K562 (cell line): ENCODE measurements at places on chromosomes 11 and 22. TPM values are rescaled to one million over a fixed set of nuclear protein-coding genes. Genes with fewer than 3 reads are reported as not detected.
A peak's percentile ranks its signal among the peaks of the same experiment; 100 is the strongest.

The DDT gene
- 127 and 136 TPM in 2 replicates for total RNA-seq

The H19 gene
- total RNA-seq = 10.0 and 15.6 TPM in 2 replicates

The OTOG gene
- total RNA-seq = not detected in 2 replicates

The SLCO2B1 gene
- 11.6 and 13.1 TPM in 2 replicates for total RNA-seq

The CTSC gene
- total RNA-seq = 162 and 170 TPM in 2 replicates

The OR56B1 gene
- total RNA-seq = not detected in 2 replicates

The SCGB1C1 gene
- not detected in 2 replicates for total RNA-seq

The PDXP gene
- total RNA-seq = 47.5 and 50.0 TPM in 2 replicates

The CCDC116 gene
- total RNA-seq = 11.3 and 15.6 TPM in 2 replicates

The UBQLNL gene
- total RNA-seq = 0.09 and 0.20 TPM in 2 replicates

The ADSL gene
- total RNA-seq = 124 and 132 TPM in 2 replicates

The KIRREL3 gene
- total RNA-seq = not detected in 2 replicates

DNA sequence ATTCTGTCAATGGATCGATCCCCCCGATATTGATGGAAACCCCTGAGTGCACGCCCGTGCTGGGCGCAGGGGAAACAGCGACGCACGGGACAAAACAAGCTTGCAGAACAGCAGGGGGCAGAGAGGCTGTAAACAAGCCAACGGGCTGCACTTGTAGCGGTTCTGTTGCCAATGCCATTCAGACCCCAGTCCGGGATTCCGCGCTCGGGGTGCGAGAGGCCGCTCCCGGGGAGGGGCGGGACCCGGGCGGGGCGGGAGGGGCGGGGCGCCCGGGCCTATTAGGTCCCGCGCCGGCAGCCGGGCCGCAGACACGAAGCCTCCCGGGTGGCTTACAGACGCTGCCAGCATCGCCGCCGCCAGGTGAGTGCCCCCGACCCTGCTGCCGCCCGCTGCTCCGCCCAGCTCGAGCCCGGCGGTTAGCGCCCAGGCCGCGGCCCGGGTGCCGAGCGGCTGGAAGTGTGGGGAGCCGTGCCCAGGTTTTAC, at the start of gene BIK:
Gene BIK, plus strand, starts transcription at position 307 of the 483 bp plus-strand sequence. CDS start 13,273 bp downstream, outside the sequence.
- no peaks in the 10 kb centered on the region for H3K27me3 ChIP-seq
- peaks cover 17% of the 10 kb centered on the region for H3K4me1 ChIP-seq

DNA sequence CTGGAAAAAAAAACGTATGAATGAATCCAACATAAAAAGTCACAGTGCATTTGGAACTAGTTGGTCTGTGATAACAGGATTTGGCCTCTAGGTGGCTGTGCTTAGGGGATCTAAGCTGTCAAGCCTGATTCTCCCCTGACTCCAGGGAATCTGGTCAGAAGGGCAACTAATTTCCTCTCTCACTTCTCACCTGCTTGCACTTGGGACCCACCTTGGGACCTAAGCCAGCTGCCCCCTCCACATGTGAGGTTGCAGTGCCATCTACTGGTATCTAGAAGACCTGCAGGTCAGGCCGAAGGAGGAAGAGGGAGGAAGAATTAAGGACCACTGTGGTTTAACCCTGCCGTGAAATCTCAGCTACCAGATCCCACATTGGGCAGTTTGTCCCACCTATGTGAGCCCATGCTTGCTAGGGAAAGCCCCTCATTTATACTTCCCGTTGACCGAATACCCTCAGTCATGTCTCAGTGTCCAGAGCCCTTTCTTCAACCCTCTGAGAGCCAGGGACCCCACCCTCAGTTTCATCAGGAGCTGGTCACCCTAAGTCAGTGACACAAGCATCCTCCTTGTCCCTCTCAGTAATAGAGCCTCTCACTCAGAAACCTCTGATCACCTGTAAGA, 33.2 kb upstream of the CAVIN3 start:
- no peaks in the 10 kb centered on the region for H3K36me3 ChIP-seq
- no peak overlapping the region for H3K4me3 ChIP-seq
- peaks cover 9% of the 10 kb centered on the region for H3K27me3 ChIP-seq
- peak; percentile 62 for DNase-seq
- no peak overlapping the region for H3K27ac ChIP-seq

DNA sequence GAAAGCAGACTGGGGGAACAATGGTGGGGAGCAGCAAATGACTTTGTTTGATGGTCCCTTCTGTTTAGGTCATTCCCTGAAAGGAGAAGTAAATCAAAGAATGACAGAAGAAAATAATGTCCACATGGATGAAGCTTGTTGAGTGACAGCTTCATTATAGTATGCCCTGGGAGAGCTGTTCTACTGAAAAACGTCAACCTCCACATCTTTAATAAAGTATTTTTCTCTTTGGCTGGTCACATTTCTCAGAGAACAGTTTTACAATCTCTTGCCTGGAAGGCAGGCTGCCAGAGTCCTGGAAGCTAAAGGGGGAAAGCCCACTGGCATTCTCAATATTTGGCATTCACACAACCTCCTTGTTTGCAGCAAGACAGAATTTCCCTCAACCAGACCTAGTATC, 287.9 kb downstream of the SWAP70 start:
- H3K4me3 ChIP-seq = no peak overlapping the region
- H3K36me3 ChIP-seq = no peaks in the 10 kb centered on the region
- no peaks in the 10 kb centered on the region for H3K4me1 ChIP-seq
- DNase-seq = no peak
- H3K27ac ChIP-seq = no peak overlapping the region

- H3K27me3 ChIP-seq = no peaks in the 10 kb centered on the region
- H3K27ac ChIP-seq = no peak overlapping the region
- peak; percentile 73 for DNase-seq
- no peaks in the 10 kb centered on the region for H3K36me3 ChIP-seq
- no peak overlapping the region for H3K4me3 ChIP-seq
Observed at GRCh38 chr11:123301696-123302400, 106.8 kb upstream of the CLMP start.

DNA sequence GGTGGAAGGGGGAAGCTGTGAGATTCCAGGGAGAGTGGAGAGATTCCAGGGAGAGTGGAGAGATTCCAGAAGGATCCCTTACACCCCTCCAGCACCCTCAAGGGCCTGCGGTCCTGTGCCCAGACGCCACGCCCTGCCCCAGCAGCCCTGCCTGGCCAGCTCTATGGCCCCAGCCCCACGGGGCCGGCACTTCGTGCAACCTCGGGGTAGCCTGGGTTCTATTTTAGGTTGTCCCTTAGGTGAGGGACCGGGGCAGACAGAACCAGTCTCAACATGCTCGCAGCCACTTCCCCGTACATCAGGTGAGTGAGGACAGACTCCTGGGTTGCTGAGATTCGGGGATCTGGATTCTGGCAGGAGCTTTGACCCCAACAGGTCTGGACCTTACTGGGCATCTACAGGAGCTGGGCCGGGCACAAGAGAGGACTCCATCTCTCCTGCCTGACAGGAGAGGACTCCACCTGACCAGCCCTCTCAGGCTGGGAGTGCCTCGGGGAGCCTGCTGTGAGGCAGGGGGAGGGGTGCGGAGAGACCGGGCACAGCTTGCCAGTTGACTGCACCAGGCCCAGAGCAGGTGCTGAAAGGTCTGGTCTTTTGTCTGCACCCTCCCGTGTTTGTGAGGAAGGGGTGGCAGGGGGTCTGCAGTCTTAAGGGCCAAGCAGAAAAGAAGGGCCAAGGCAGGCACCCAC, 8.5 kb upstream of the ADORA2A start:
- H3K4me3 ChIP-seq = no peak overlapping the region
- no peak overlapping the region for H3K27ac ChIP-seq
- DNase-seq = no peak
- H3K27me3 ChIP-seq = no peaks in the 10 kb centered on the region
- H3K36me3 ChIP-seq = peaks cover 19% of the 10 kb centered on the region; the same call in 1 of the 3 replicates

GRCh38 chr11:116694815-116695590, 77.8 kb downstream of the BUD13 start:
- DNase-seq = no peak
- H3K36me3 ChIP-seq = no peaks in the 10 kb centered on the region
- peaks cover 21% of the 10 kb centered on the region for H3K27me3 ChIP-seq
- H3K27ac ChIP-seq = no peak overlapping the region

- peaks cover 71% of the 10 kb centered on the region for H3K36me3 ChIP-seq
- peak overlapping the region; percentile 69 for H3K4me3 ChIP-seq
- DNase-seq = peak; percentile 42
- peaks cover 41% of the 10 kb centered on the region for H3K4me1 ChIP-seq
- H3K27ac ChIP-seq = peak overlapping the region; percentile 86
- H3K27me3 ChIP-seq = no peaks in the 10 kb centered on the region
Observed at GRCh38 chr22:39316440-39317083, 2.9 kb downstream of the RPL3 start.

- DNase-seq = peak; percentile 52
- peaks cover 58% of the 10 kb centered on the region for H3K36me3 ChIP-seq
- no peaks in the 10 kb centered on the region for H3K4me1 ChIP-seq
- H3K27me3 ChIP-seq = no peaks in the 10 kb centered on the region
- peak overlapping the region; percentile 62; the same call in 2 of the 3 replicates for H3K27ac ChIP-seq
Observed at GRCh38 chr11:74818283-74818946, 69.8 kb downstream of the RNF169 start.

DNA sequence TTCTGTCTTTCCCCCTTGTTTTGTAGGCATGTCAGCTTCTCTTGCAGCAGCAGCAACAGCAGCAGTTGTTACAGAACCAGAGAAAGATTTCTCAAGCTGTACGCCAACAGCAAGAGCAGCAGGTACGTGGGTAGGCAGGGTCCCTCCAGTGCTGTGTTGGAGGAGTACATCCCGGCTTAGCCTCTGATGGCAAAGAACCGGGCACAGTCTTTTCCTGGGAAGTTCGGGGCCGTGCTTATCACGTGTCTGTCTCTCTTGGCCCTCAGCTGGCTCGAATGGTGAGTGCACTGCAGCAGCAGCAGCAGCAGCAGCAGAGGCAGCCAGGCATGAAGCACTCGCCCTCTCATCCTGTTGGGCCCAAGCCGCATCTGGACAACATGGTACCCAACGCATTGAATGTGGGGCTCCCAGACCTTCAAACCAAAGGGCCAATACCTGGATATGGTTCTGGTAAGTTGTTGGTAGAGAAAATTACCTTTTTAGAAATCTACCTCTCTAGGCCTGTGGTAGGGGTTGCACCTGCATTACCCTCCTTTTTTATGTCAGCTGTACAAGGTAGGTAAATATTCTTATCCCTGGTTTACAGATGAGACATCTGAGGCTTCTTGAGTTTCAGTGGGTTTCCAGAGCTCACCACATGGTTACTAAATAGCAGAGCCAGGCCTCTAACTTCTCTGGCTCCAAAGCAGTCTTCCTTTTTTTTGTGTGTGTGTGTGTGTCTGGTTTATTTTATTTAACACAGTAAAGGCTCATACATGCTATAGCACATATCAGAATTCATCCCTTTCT, 45.2 kb upstream of the ADSL start:
- H3K27me3 ChIP-seq = no peaks in the 10 kb centered on the region
- H3K27ac ChIP-seq = no peak overlapping the region
- H3K4me3 ChIP-seq = no peak overlapping the region
- H3K36me3 ChIP-seq = peaks cover 32% of the 10 kb centered on the region; the same call in 2 of the 3 replicates
- no peaks in the 10 kb centered on the region for H3K4me1 ChIP-seq

DNA sequence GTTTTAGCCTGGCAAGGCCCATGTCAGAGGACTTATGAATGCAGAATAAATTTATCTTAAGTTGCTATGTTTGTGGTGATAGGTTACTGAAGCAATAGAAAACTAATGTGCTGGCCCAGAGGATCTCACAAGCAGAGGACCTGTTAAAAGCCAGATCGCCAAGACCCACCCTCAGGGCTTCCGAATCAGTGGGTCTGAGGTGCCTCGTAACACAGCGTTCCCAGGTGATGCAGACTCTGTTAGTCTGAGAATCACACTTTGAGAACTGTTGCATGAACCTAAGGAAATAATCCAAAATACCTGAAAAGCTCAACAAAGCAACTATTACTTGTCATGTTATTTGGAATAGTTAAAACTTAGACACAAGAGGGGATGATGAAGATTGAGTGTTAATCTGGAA, 6.7 kb upstream of the SCARF2 start:
- H3K27ac ChIP-seq = no peak overlapping the region
- no peaks in the 10 kb centered on the region for H3K36me3 ChIP-seq
- no peak overlapping the region for H3K4me3 ChIP-seq
- H3K4me1 ChIP-seq = peaks cover 11% of the 10 kb centered on the region; the same call in 1 of the 2 replicates

GRCh38 chr11:129418039-129418438, 42.4 kb downstream of the BARX2 start:
- DNase-seq = no peak
- no peak overlapping the region for H3K4me3 ChIP-seq
- no peaks in the 10 kb centered on the region for H3K36me3 ChIP-seq

GRCh38 chr22:45997077-45997776, 20.3 kb upstream of the WNT7B start:
- peak; percentile 26 for DNase-seq
- no peaks in the 10 kb centered on the region for H3K27me3 ChIP-seq
- peaks cover 35% of the 10 kb centered on the region for H3K4me1 ChIP-seq
- H3K4me3 ChIP-seq = no peak overlapping the region
- H3K27ac ChIP-seq = no peak overlapping the region

GRCh38 chr11:65185869-65186341, 4.2 kb downstream of the CAPN1 start:
- peaks cover 9% of the 10 kb centered on the region for H3K4me1 ChIP-seq
- peaks cover 80% of the 10 kb centered on the region for H3K36me3 ChIP-seq
- no peaks in the 10 kb centered on the region for H3K27me3 ChIP-seq
- no peak overlapping the region for H3K4me3 ChIP-seq
- no peak overlapping the region for H3K27ac ChIP-seq
- no peak for DNase-seq

GRCh38 chr11:6681949-6682348, 1.2 kb downstream of the MRPL17 start:
- H3K27me3 ChIP-seq = no peaks in the 10 kb centered on the region
- H3K36me3 ChIP-seq = peaks cover 25% of the 10 kb centered on the region
- H3K27ac ChIP-seq = peak overlapping the region; percentile 80
- peaks cover 14% of the 10 kb centered on the region; the same call in 2 of the 3 replicates for H3K4me1 ChIP-seq

DNA sequence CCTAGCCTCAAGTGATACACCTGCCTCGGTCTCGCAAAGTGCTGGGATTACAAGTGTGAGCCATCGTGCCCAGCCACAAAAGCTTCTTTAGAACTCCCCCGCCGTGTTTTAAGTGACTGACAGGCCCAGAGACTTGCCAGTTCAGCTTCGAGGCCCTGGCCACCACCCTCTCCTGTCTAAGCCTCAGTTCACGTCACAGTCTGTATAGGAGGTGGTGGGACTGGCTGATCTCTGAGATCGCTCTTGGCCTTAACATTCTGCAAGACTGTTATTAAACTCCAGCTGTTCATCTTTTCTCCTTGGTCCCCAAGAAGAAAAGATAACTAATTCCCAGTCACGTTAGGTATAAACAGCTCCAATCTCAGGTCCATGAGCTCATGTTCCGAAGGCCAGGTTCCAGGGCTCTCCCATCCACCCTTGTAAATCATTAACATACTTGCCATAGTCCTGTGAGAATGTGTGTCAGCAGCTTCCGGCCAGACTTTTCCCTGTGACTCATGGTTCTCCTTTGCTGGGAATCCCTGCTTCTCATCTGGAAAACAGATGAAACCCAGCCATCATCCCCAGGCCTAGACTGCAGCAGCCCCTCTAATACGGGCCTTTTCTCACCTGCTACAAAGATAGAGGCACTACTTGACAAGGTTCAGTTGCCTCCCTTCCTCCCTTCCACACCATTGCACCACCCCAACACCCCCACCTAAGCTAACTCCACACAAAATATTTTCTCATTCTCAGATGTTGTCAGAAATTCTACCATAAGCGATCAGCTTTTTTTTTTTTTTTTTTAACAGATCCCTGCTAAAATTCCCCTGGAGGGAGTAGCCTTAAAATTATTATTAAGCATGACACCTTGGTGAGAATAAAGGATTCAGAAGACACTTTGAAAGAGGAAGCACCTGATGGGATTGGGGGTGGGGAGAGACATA, 5.6 kb upstream of the KIAA0930 start:
- H3K36me3 ChIP-seq = no peaks in the 10 kb centered on the region
- no peak for DNase-seq
- no peaks in the 10 kb centered on the region for H3K27me3 ChIP-seq
- peaks cover 3% of the 10 kb centered on the region; the same call in 2 of the 3 replicates for H3K4me1 ChIP-seq
- no peak overlapping the region for H3K27ac ChIP-seq
